ENCODE measurements at places on chromosomes 7 and 10.
A peak's percentile ranks its signal among the peaks of the same experiment; 100 is the strongest.

DNA sequence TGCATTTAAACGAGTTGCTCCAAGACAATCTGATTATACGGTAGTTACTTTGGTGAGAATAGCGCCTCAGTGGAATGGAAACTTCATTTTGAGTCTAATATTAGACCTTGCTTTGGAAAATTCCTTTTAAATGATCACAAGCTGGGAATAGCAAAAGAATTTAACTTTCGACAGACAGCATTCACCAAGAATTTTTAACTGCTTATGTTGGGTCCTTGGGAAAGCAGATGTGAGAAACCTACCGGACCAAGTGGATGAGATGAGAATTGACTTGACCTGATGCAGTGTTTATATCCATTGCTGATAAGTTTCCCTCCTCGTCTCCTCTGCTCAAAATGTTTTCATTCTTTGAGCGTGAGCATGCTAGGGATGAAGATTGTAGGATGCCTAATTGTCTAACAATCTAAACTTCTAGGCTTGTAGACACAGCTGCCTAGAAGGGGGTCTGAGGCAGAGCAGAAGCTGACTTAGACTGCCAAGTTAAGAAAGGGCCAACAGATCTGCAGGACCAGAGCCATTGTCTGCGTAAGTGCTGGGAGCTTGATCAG, 126.9 kb downstream of the CNNM2 start:
- no peak for DNase-seq

DNA sequence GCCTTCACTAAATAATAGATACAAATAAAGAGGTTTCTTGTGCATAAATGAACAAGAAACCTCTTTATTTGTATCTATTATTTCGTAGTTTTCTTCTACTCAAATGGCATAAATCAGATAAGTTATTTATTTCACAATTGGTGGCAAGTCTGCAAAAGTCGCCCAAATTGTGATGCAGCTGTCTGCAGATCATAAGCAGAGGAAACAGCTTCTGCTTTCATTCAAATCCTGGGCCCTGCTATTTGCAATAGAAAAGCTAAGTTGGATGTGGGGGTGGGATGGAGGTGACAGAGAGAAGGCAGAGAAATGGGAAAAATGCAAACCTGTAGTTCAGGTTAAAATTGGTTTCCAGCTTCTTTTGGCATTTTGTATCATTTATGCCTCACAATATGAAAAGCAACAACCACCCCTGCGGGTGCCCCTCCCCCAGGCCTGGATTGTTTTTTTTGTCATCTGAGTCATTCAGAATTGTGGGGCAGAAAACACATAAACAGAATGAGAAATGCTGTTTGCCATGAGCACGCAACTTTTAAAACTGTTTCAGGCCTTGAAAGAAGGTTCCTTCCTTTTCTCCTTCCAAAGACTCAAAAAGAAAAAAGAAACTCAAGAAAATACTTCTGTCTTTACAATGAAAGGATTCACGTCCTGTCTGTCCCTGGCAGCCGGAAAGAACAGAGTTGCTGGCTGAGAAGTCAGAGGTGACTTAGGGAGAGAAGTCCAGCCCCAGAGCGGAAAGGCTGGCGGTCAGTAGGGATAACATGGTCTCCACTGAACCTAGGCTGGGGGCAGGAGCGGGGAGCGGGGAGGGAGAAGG, 132.9 kb downstream of the BAMBI start:
- no peak for DNase-seq

DNA sequence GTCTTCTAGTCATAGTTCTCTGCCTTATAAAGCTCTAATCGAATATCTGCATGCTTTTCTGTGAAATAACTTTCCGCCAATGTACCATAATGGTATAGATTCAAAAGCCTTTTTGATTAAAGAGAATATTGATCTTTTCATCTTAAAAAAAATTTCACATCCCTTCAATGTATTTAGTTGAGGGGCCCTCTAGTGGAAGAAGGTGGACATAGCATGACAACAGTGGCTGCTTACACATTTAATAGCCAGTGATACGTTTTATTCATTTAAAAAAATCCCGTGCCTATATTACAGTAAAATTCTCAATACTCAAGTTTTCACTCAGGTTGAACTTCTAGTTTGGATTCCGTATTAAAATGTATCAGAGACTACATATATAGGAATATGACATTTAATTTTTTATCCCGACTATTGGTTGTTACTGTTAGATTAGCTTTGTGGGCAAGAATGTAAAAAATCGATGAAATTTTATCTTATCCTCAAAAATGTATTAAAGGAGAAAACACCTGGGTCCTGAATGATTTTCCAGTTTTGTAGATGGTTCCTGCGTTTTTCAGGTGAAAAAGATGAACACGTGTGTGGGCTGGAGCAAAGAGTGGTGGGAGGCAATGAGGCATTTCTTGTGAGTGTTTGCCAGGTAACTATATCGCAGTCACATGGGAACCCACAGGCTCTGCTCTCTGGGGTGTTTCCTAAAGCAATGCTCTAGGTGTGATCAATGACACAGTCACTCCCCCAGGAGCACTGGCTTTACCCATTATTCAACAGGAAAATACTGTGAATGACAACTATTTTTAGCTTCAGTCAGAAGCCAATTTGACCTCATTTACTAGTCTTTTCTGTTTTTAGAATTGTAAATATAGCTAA, 24.1 kb upstream of the PNLIP start:
- DNase-seq: peak; percentile 23

- no peak for DNase-seq
These were observed at the start of gene SFTPD for GRCh38 chr10:79948976-79949722. SFTPD (minus strand) TSS chr10:79949105; CDS start chr10:79946659, 2,446 bp downstream.

DNA sequence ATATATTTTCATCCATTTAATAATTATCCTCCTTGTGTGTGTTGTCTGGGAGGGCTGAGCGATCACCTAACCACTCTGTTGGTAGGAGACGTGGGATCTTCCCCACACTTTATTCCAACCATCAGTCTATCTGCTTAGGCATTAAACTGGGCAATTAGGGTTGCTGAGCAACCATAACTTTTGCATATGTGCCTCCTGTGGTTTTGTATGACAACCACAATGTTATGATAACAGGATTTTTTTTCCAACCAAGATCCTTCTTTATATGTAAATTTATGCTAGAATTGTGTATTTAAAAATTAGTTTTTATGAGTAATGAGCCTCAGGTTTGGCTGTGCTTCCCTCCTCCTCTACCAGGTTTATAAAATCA, 495.0 kb upstream of the MGMT start:
- no peak for DNase-seq

DNA sequence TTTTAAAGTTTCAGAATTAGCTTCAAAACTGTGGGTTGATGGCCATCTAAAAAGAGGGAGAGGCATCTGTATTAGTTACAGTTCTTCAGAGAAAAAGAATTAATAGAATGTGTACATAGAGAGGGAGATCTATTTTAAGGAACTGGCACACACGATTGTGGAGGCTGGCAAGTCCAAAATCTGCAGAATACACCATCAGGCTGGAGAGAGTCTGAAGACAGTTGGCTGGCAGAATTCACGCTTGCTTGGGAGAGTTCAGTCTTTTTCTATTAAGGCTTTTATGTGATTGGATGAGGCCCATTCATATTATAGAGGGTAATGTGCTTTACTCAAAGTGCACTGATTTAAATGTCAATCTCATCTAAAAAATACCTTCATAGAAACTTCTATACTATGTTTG, 135.1 kb upstream of the SORCS1 start:
- no peak for DNase-seq

- no peak for DNase-seq
These were observed 23.2 kb downstream of the UBN2 start for GRCh38 chr7:139254281-139254680.

GRCh38 chr10:13483951-13484350, 44.9 kb downstream of the BEND7 start:
- no peak for DNase-seq

DNA sequence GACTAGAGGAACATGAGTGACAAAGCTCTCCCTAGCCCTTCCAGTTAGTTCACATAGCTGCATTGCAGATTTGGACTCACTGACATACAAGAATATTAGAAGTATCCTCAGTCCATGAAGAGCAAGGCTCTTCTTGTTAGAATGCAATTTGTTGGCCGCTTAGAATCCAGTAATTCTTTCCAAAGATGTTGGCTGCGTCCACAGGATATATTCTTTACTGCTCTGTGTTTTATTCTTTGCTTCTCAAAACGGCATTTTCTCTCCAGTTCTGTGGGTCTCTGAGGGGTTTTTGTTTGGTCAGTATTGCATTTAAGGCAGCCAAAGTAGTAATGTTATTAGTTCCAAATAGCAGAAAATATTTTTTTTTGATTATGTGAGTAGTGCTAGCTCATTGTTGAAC, 588.6 kb downstream of the DNAJB9 start:
- no peak for DNase-seq

DNA sequence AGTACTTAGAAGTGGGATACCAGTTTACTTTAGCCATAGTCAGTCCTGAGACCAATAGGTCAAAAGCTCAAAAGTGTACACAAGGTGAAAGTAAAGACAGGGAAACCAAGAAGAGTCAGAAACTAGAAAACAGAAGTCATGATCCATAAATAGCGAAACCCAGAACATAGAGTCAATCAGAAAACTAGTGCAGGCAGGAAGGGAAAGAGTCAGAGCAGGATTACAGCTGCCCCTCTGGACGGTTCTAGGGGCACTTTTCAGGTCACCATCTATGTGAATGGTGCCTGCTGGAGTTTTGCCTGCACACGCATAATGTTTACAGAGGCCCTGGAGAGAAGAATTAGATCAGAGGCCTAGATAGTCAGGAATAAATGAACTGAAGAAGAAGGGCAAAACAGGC, 22.4 kb upstream of the DMTF1 start:
- DNase-seq: no peak

Measured in CD4-positive, alpha-beta T cell treated with Interleukin-21 for 1 hour (primary cell).